GM18507 (cell line): ENCODE measurements at places on chromosomes 1 and 21.

- no peak for DNase-seq
Measured at GRCh38 chr1:102190429-102190828, 193.7 kb upstream of the OLFM3 start.

GRCh38 chr21:25183577-25183976, 423.7 kb downstream of the MRPL39 start:
- no peak for DNase-seq

- DNase-seq, result no peak
Measured at GRCh38 chr21:45348591-45349327, 56.2 kb upstream of the COL18A1 start.

GRCh38 chr1:197695961-197696360, 79.3 kb downstream of the DENND1B start:
- DNase-seq, result no peak

GRCh38 chr1:225567789-225568188, 85.1 kb downstream of the ENAH start:
- no peak for DNase-seq

GRCh38 chr1:235646463-235646862, 3.1 kb downstream of the GNG4 start:
- DNase-seq, result no peak

GRCh38 chr1:156582388-156583017, 3.0 kb downstream of the TTC24 start:
- DNase-seq, result no peak

GRCh38 chr1:54121482-54122134, 31.2 kb downstream of the CDCP2 start:
- DNase-seq, result peak; percentile 48

GRCh38 chr1:216325946-216326345, 97.3 kb downstream of the USH2A start:
- no peak for DNase-seq

- DNase-seq, result no peak
Measured at GRCh38 chr1:85911742-85912141, 203.5 kb upstream of the ZNHIT6 start.

DNA sequence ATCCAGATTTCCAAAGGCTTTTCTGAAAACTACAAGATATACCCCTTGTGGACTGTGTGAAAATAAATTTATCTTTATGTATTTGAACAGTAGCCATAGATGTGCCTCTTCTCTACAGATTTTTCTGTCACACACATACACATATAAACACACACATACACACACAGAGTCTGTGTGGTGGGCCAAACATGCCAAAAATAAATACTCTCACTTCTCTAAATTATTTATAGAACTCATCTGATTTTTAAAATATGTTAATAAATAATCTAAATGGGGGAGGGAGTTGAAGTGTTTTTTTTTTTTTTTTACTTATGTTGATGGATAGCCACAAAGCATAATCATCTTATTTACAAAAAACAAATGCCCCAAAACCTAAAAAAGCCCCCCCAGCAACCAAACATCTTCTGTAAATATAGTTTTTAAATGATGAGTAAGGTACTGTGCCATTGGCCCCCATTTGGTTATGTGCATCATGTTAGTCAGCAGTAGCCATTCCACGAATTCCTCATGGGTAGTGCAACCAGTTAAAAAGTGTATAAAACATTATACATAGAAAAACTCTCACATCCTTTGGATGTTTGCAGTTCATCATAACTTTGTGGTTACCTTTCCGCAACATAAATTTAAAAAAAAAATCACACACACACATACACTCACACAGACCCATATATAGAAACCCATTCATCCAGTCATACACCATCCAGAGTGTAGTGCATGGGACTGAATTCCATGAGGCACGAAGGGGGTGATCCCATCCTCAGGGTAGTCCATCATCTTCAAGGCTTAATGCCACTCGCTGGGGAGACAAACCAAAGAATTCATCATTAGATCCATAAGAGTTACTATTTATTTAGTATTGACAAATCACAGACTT, 8.2 kb upstream of the MAGOH start:
- DNase-seq, result no peak

DNA sequence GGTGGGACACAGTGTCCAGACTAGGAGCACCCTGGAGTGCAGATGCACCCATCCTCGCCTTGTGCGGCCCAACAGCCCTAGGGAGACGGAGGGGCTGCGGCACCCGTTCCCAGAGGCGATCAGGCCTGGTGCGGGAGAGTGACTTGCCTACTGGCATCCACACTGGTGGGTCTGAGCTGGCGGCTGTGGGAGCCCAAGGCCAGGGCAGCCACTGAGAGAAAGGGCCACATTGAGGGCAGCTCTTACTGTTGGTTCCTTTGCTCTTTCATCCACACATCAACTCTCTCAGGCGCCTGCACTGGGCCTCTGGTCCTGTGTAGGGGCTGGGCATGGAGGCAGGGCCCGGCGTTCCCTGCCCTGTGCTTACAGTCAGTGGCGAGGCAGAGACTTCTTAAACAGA, 8.6 kb downstream of the PODN start:
- no peak for DNase-seq

DNA sequence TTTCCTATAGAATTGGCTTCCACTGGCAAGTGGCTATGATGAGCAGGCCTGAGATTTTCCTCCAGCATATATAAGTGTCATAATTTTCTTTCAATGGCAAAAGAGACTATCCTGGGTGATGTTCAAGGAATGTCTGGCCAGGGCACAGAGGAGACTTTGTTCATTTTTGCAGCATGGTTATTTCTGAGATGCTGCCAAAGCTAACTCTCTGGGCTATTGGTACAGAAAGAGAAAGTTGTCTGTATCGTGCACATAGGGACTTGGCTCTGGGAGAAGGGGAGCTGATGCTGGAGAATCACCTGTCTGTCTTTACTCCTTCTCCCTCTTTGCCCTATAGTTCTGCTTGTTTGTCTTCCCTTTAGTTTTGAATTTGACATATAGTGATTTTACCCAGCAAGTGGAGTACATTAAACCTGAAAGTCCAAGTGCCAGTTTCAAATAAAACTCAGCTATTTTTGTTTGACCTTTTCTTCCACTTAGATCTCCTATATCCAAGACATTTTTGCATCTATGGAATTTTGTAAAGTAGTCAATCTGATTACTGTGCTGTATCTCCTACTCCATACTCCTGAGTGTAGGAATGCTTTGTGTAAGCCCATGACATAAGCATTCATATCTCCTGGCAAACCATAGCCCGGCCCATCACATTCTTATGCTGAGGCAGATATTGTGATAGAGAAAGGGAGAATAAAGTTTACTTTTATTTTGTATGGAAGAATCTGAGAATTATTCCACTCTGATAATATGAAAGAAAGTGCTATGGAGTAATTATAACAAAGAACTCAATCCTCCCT, 3.9 kb downstream of the FNDC7 start:
- no peak for DNase-seq

DNA sequence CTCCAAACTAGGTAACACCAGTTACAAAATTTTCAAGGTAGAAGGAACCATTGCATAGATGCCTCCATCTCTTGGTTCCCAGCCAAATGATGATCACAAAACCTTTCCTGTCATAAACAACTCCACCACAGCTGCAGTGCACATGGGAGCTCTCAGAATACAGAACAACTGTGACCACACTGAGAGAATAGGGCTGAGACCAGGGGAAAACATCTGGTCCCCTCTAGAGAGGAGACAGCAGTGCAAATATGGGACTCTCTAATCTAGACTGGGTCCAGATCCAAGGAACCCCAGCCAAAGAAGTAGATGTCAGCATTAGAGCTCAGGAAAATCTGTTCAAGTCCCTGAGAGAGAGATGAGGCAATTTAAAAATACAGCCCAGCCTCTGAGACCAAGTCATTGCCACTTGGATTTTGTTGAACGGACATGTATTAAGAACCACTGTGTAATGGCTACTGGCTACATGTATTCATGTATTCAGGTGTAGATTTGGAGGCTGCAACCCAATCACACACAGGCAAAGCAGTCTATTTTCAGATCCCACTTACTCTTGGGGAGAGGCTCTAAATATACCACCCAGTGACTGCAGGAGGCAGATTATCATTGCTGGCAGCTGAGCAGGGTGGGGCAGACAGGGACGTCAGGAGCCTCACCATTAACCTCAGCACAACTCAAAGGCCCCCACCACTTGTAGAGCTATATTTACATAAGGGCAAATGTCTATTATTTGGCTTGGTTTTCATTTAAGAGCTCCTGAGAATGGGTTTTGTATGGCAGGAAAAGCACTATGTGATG, 7.6 kb upstream of the RXRG start:
- no peak for DNase-seq

DNA sequence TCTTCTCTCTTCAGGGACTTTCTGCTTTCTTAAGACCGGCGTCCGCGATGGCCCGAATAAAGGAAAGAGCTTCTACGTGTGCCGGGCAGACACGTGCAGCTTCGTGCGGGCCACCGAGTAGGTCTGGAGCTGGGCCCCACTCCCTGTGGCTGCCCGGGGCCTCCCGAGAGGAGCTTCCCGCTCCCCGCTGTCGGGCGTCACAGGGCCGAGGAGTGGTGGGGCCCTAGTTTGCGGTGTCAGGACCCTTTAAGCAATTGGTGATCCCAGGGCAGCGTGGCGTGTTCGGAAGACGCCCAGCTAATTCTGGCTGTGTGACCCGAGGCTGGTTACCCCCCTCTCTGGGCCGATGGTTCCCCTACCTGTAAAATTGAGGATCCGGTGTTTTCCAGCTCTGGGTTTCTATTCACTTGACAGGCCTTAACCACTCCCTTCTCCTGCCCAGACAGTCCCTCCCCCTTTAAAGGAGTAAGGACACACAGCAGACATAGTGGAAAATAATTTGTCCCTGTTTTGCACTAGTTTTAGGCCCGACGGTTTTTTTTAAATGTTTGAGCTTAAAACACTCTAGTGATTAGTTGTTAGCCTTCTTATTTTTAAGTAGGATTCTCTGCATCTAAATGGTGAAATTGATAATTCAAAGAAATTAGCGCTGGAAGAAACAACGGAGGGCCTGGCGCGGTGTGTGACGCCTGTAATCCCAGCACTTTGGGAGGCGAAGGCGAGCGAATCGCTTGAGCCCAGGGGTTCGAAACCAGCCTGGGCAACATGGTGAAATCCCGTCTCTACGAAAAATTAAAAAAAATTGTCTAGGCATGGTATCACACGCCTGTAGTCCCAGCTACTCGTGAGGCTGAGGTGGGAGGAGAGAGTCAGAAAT, 553 bp downstream of the TTF2 start:
- DNase-seq, result no peak

DNA sequence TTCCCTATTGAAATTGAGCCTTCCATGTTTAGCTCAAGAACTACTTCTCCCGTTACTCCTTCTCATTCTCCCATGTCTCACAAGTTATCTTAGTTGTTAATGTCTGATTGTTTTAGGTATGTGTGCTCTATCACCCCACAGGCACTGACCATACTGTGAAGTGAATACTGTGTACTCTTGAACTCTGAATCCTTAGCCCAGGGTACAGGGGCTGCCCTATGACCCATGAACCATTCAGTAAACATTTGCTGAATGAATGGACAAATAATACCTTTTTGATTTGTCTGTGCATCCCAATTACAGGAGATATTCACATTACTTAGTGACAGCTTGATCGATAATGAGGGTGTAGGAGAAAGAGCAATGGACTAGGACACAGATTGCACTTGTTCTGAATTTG, 169.4 kb upstream of the BEND5 start:
- DNase-seq, result no peak

- no peak for DNase-seq
Measured at GRCh38 chr1:200042119-200042551, 14.6 kb downstream of the NR5A2 start.

DNA sequence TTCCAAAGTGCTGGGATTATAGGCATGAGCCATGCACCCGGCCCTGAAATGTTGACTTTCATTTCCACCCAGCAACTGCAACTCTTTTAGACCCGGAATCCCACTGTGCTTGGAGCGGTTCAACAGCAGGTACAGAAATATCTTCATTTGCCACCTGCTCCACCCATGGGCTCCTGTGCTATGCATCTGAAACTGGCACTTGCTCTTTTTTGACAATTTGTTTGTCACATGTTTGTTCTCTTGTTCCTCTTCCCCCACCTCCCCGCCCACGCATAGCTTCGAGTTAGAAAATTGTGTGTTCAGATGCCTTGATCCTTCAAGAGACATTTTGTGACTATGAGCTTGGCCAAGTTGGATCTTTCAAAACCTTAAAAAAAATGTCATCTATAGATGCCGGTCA, 2.4 kb upstream of the IFNLR1 start:
- DNase-seq, result no peak

GRCh38 chr1:35931446-35932157, 697 bp downstream of the AGO3 start:
- DNase-seq, result no peak

GRCh38 chr1:157025385-157025784, 20.2 kb downstream of the ARHGEF11 start:
- DNase-seq, result no peak

DNA sequence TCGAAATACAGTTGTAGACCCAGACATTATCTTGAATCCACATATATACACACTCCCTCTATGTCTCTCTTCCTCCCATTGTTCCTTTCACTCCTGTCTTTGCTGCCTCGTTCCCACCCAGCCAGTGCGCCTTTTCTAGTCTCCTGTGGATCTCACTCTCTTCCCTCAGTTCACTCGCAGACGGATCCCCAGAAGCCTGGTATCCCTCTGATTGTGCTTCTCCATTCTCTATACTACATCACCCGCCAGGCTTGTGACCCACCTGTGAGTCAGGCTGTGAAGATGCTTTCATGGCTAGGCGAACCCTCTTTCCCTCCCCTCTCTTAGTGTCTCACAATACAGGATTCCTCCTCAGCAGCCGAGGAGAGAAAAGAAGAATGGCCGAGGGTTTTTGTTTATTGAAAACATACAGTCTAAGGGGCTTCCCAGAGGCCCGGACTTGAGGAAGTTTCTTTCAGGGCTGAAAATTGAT, 1.5 kb downstream of the HCN3 start:
- DNase-seq, result no peak

DNA sequence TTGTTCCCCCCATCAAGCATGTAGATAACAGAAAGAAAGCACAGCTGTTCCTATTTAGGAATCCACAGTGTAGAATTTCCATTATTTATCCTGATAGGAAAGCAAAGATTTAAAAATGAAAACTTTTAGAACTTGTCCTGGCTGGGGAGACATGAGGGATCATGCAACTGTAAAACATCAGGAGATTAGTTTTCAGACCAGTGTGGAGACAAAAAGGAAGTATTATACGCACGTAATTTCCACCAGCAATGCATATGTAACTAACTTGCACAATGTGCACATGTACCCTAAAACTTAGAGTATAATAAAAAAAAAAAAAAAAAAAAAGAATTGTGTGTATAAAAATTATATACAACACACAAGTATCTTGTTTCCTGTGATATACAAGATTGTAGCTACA, 172.4 kb downstream of the NEGR1 start:
- no peak for DNase-seq

- no peak for DNase-seq
Measured at GRCh38 chr1:204325944-204326343, 33.8 kb downstream of the PLEKHA6 start.
